Myocyte (in vitro differentiated cells): ENCODE measurements at places on chromosomes 7 and 10. TPM values are rescaled to one million over a fixed set of nuclear protein-coding genes. Genes with fewer than 3 reads are reported as not detected.

DNA sequence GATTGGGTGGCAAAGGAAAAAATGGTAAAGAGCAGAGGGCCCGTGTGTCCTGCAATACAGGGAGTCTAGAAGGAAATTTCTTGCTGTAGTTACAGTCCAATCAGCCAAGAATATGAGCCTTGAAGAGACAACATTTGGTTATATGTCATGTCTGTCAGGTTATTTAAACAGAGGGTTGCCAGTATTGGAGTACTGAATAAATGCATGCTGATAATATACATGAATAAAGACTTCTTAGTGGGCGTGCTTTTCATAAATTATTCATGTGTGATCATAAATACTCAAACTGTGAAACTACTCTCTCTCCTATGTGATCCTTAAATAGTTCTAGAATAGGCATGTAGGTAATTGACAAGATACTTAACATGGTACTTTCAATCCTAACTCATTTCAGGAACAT, 249.0 kb downstream of the CRPPA start:
- DNase-seq: no peak

DNA sequence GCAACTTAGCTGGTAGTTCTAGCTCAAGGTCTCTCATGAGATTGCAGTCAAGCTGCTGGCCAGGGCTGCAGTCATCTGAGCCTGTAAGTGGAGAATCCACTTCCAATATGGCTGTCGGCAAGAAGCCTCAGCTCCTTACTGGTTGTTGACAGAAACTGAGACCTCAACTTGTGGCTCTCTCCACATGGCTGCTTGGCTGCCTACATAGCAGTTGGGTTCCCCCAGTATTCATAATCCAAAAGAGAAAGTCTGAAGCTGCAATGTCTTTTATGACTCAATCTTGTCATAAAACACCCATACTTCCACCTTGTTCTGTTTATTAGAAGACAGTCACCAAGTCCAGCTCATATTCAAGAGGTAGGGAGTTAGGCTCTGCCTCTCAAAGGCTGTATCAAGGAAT, 334.9 kb upstream of the KMT2E start:
- DNase-seq: no peak

DNA sequence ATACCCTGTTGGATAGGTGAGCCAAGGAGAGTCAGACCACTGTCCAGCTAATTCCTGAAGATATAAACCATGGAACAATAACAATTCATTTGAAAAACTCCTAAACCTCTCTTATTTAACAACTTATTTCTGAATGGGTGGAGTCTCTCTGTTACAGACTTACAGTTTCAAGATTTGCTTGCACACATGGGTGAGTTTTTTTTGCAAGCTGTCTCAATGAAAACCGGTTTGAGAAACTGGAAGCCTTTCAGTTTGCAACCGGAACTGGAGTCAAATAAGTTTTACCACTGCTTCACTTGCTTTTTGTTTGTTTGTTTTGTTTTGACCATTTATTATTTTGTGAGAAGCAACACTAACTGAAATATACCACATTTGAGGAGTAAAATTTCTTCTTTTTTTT, 243.8 kb downstream of the MTERF1 start:
- no peak for DNase-seq

- DNase-seq: no peak
Measured at GRCh38 chr10:131277969-131278368, 33.6 kb downstream of the TCERG1L start.

DNA sequence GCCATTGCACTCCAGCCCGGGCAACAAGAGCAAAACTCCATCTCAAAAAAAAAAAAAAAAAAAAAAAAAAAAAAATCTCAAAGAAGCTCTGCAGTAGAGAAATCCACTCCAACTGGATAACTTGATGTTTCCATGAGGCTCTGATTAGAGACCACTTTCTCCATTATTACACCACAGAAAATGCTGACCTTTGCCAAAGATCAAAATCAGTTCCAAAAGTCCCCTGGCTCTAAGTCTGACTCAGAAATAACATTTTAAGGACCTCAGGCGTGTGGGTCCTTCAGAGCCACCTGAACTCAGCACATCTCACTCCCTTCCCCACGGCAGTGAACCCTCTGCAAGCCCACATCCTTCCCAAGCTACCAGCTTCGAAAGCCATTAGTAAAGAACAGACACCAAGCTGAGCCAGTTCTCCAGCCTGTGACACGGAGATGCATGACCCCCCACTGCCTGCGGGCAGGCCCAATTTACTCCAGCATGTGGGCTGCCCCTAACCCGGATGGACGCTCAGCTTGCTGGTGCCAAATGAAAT, 13.8 kb upstream of the TMEM120A start:
- DNase-seq: no peak

GRCh38 chr10:120314442-120314841, 142.6 kb upstream of the PLPP4 start:
- DNase-seq: no peak

DNA sequence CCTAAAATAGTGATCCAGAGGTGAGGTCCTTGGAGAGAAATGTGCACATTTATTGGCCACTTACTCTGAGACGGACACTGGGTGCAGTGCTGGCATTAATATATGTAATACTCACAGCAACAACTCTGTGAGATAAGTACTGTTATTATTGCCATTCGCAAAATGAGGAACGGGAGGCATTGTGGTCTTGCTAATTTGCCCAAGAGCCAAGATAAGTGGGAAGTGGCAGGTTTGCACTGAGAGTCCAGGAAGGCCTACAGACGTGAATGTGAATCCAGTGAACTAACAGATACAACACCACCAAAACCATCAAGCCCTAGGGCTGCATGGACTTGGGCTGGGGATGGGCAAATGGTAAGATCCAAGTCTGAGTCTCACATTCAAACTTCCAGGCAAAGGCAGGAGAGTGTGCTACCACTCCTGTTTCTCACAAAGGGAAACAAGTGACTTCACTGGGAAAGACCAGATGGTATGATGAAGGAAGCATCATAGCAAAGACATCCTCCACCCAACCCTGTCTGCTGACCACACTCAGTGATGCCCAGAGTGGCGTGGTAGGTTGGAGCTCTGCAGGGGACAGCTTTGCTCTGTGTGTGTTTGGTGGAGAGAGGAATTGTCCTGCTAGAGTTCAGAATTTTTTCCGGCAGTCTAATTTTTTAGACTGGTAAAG, 19.2 kb downstream of the TMEM273 start:
- peak; percentile 67 for DNase-seq

GRCh38 chr7:156832195-156832877, 60.6 kb downstream of the LMBR1 start:
- DNase-seq: no peak

DNA sequence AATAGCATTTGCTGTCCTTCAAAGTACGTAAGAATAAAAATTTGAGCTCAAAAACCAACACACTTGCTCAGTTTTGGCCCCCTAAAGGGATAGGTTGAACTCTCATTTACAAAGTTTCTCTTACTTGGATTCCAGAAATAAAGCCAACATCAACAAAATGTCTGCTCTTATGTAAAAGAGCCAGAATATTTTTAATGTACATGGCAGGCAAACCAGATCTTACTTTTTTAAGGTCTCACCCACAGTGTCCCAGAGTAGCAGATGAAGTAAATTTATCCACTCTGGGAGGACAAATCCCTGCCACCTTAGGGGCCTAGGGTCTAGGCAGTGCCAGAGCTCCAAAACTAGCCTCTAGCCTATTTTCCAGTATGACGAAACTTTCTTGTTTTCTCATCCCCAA, 159.6 kb downstream of the SKAP2 start:
- DNase-seq: peak; percentile 49

- no peak for DNase-seq
Measured at GRCh38 chr7:103805346-103805745, 184.1 kb downstream of the RELN start.

GRCh38 chr7:117424090-117424829, 3.0 kb downstream of the ASZ1 start:
- DNase-seq: no peak

DNA sequence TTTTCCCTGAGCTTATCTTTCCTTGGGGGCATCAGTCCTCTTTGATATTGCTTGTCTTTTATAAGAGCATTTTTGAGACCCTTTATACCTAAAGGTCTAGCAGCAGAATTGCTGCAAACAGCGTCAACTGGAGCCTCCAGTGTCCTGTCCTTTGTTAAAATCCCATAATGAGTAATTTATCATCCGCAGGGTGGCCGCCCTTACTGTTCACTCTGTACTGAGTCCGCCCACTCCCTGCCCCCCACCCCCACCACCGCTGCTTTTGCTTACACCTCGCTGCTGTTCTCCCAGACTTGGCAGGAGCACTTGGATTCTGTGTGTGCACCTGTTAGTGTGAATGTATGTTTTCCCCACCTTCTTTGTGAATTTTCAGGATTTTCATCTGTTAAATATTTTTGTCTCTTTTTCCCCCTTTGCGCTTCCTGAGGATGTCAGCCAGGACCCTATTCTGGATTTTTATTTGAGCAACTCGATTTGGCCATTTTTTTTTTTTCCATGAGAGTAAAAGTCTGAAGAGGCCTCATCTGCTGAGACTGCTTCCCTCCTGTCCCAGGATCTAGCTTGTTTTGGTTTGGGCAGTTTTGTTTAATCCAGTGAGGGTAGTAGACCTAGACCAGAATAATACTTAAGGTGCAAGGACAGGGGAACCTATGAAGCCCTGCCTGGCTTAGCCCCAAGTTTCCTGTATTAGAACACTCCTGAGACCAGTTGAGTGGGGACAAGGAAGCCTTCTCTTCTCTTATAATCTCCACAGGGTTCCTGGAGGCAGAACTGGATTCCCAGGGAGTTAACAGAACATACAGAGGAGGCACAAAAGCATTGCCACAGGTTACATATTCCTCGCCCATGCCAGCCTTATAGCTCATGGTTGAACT, 8.2 kb downstream of the AGFG2 start:
- no peak for DNase-seq

DNA sequence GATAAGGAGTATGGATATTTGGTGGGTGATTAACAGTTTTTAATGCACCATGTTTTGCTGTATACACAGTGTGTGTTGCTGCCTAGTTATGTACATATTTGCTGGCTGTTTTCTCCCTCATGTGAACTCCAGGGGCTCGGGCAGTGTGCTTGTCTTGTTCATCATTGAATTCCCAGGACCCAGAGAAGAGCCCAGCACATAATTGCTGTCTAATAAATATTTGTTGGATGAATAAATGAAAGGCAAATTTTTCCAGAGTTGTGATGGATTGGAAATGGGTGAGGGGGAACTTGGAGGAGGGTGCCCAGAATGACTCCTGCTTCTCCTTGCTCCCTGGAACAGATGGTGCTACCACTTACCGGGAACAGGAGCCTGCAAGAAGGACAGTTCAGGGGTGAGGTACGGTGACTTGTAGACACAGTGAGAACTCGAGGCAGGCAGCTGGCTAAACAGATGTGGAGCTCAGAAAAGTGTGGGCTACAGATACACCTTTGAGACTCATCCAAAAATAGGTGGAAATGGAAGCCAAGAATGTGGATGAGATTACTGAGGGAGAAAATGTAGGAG, 586.8 kb upstream of the MGMT start:
- DNase-seq: no peak

DNA sequence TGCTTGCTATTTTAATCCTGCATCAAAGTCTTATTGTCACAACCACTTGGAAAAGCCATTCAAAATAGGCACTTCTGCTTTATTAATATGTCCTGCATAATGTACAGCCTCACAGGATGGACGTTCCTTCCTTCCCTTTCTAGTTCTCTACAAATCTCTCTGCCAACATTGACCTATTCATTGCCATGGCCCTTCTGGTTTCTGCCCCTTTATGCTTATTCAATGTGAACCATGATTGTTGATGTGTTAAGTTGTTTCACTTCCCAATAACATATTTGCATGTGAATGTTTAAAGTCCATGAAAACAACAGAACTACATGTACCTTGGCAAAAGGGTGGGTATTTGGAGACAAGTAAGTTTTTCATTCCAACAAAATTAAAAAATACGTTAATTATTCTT, 45.7 kb downstream of the COL28A1 start:
- DNase-seq: no peak

- DNase-seq: no peak
Measured at GRCh38 chr7:106317971-106318370, 33.2 kb upstream of the NAMPT start.

DNA sequence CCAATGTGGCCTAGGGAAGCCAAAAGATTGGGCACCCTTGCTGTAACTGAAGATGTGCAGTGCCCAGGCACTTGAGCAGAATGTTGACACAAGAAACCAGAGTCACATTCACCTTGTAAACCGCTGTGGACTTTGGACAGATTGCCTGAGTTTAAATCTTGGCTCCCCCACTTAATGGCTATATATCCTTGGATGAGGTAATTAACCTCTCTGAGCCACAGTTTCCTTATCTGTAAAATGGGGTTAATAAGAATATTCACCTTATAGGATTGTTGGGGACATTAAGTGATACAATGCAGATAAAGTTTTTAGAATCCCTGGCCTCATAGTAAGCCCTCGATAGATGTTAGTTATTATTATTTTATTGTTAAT, 331.0 kb downstream of the LRMDA start:
- no peak for DNase-seq

GRCh38 chr10:132113766-132114365, 48.1 kb downstream of the JAKMIP3 start:
- DNase-seq: no peak

DNA sequence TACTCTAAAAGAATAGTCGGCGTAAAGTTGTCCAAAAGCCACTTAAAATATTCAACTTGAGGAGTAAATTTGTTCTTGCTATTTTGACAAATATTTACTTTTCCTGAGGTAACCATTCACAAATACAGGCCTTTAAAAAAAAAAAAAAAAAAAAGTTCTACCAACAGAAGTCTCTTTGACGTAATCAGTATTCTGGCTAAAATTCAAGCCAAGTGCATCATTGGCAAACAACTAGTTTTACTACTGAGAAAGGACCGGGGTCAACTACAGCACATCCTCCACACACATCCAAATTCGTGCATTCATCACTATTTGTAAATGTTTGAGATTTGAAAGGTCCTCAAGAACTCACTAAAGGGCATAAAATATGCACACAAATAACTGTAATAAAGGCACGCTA, 2.0 kb downstream of the OAT start:
- DNase-seq: no peak

- DNase-seq: no peak
Measured at GRCh38 chr7:116436305-116436826, 63.2 kb upstream of the CAV2 start.

GRCh38 chr7:50718311-50718710, 64.4 kb downstream of the GRB10 start:
- DNase-seq: no peak

GRCh38 chr7:8800986-8801385, 367.6 kb downstream of the NXPH1 start:
- no peak for DNase-seq

- no peak for DNase-seq
Measured at GRCh38 chr7:71775648-71776047, 636.5 kb downstream of the CALN1 start.

- peak; percentile 79 for DNase-seq
Measured at GRCh38 chr7:102000123-102000522, 182.7 kb downstream of the CUX1 start.

Gene OR6B1
- 0.03 TPM in 1 of 2 replicates, not detected in the other for total RNA-seq

Gene CHAT
- not detected in 2 replicates for total RNA-seq

Gene OR2A7
- not detected in 2 replicates for total RNA-seq

Gene KLF14
- not detected in 2 replicates for total RNA-seq

Gene TBC1D12
- 16.2 and 17.2 TPM in 2 replicates for total RNA-seq

Gene DOCK1
- 35.1 and 37.6 TPM in 2 replicates for total RNA-seq

Gene DEPP1
- total RNA-seq: 37.4 and 55.5 TPM in 2 replicates

Gene CXCL12
- 8.1 and 9.1 TPM in 2 replicates for total RNA-seq

Gene ZFAND4
- total RNA-seq: 6.2 and 6.5 TPM in 2 replicates

Gene JAZF1
- 5.2 and 9.3 TPM in 2 replicates for total RNA-seq

Gene LRRD1
- total RNA-seq: 0.26 and 0.29 TPM in 2 replicates

Gene ZNF680
- total RNA-seq: 40.6 and 44.6 TPM in 2 replicates

Gene DCLRE1C
- 6.8 and 7.0 TPM in 2 replicates for total RNA-seq

Gene FOXI2
- total RNA-seq: not detected in 2 replicates

Gene FANK1
- 1.4 and 2.5 TPM in 2 replicates for total RNA-seq

Gene FAM221A
- 1.8 and 2.9 TPM in 2 replicates for total RNA-seq

Gene TEX47
- not detected in 2 replicates for total RNA-seq

Gene CLDN4
- not detected in 2 replicates for total RNA-seq

Gene OPTN
- 75.2 and 77.3 TPM in 2 replicates for total RNA-seq

Gene CFAP46
- total RNA-seq: not detected in 2 replicates
